CD4-positive, alpha-beta T cell treated with Interleukin-15 for 4 hours (primary cell): ENCODE measurements at places on chromosomes 6 and 20.
A peak's percentile ranks its signal among the peaks of the same experiment; 100 is the strongest.

- DNase-seq, result no peak
Observed at GRCh38 chr6:144127097-144127496, 23.2 kb upstream of the STX11 start.

DNA sequence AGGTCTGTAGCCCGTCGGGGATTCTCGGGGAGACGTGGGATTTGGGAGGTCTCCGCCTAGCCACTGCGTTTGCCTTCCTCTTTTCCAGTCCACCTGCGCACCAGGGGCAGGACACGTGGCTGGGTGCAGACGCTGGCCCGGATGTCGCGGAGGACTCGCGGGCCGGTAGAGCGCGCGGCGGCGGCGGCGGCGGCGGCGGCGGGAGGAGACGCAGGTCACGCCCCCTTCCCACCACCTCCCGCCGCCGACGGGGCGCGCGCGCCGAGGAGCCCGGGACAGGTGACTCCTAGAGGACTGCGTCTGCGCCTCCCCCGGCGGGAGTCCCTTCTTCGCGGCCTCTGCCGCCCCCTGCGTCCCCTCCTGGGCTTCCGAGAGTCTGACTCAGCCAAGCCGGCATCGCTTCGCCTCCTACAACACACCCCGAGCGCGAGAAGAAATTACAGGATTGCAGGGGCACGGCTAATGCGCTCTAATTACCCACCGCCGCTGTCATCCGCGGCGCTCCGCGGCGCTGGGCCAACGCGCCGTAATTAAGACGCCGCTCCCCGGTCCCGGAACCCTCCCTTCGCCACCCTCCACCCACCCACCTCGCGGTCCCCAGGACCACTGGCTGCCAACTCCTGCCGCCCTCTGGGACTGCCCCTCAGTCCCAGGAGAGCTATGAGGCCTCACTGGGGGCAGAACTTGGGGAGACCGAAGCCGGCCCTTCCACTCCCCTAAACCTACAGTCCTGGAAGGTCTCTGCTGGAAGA lies 124.5 kb downstream of the MRPL14 start:
- DNase-seq, result peak; percentile 35

GRCh38 chr6:169988769-169989550 lies 237.5 kb downstream of the ERMARD start:
- DNase-seq, result no peak

DNA sequence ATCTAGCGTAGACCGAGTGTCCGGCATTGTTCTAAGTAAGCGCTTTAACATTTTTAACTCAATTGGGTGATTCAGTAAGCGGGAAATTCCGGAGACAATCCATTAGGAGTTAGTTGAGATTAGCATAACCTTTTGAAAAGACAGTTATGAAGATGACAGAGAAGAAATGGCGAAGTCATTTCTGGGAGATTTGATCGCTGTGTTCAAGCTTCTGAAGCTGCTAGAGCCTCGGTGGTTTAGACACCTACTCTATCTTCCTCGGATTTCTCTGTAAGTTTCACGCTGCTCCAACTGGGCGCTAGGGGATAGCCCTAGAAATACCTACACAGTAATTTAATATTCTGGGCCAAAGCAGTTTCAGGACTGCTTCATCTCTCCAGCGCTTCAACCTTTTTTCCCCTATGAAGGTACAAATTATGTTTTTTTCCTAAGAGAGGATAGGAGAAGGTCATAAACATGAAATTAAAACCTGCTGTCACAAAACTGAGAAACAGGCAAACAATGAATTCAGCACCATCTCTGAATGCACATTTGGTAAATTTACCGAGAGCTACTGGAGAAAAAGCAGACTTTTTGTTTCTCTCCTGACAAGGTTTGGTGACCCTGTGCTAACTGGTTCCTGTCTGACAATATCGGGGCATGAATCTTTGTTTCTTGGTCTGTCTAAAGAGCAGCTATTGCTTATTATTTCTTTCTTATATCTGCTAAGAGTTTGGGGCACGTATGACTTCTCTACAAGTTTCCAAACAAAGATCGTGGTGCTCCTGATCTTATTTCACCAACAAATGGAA lies 22.4 kb downstream of the ZNF311 start:
- DNase-seq, result peak; percentile 24

- DNase-seq, result no peak
Observed at GRCh38 chr6:66190858-66191257, 483.8 kb upstream of the EYS start.

DNA sequence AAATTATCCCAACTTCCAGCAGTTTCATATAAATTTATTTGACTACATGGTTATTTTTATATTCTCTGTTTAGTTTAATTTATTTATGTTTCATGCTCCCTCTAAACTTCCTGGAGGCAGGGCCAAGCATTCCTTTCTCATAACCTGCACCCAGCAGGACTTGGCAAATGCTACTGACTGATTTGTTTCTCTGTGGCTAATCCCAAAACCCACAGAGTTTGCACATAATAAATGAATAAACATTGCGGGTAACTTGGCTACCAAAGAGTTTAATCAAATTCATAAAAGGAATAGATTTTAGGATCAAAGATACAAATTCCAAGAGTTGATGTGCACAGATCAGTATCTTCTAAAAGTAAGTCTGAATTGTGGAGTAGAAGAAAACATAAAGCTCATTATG lies 239.5 kb downstream of the SLC35F1 start:
- DNase-seq, result no peak

GRCh38 chr6:28824793-28825731 lies 98.7 kb downstream of the TRIM27 start:
- DNase-seq, result no peak

DNA sequence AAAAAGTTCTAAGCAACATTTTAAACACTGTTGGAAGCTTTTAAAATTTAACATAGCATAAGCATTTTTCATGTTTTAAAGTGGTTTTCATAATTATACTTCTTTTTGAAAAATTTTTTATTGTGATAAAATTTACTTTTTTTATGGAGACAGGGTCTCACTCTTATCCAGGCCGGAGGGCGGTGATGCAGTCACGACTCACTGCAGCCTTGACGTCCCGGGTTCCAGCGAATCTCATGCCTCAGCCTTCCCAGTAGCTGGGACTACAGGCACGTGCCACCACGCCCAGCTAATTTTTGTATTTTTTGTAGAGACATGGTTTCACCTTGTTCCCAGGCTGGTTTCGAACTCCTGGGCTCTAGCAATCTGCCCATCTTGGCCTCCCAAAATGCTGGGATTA lies 46.1 kb upstream of the TULP4 start:
- no peak for DNase-seq

DNA sequence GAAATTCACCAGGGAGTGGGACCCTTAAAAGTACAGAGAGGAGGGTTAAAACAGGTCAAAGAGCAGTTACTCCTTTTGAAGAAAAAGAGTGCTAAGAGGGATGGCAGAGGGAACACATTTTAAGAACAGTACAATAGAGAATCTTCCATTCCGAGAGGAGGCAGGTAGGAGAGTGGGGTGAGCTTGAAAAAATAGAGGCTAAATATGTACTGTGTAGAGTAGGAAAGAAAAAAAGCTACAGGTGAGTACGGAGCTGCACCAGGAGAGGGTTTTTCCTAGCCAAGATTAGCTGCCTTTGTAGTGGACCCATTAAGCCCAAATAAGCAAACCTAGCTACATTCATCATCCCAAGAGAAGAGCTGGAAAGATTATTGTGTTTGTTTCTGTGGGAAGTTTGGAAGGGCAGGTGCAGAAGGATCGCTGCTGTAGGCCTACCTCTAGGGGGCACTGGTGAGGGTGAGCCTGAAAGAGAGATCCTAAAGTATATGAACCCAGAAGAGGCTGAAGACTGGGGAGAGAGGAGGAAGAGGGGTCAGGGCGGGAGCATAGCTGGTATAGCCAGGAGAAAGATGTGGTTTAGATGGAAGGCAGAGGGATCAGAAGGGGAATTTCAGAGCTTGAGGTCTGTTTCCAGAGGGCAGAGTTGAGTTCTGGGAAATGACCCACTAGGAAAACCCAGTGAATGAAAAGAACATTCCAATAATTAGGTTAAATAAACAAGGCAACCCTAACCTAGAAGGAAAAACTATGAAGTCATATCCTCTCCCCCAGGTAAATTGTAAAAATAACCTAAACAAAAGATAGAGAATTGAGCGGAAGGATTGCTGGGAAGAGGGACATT lies 50.2 kb upstream of the HINT3 start:
- peak; percentile 55 for DNase-seq

DNA sequence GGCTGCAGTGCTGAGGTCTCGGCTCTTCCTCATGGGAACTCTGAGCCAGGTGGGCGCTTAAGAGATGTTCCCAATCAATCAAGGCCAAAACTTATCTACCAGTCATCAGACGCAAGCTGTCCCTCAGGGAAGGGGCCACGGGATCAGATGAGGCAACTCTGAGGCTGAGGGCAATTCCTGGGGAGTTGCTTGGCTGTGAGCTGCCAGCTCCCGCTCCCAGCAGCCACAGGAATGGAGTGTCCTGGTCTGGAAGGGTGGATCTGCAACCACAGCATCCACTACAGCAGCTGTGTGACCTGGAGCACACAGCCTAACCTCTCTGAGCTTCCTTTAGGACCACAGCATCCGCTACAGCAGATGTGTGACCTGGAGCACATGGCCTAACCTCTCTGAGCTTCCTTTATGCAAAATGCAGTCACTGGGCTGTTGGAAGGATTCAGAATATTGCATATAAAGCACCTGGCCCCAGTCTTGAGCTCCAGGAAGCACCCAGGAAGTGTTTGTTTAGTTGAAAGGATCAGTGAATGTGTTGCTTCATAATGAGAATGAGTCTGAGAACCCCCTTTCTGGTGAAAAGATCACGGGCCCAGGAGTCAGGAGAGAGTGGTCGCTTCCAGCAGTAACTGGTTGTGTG lies 60.9 kb downstream of the TFAP2C start:
- DNase-seq, result no peak

GRCh38 chr20:21342656-21343345 lies 39.7 kb downstream of the XRN2 start:
- no peak for DNase-seq

DNA sequence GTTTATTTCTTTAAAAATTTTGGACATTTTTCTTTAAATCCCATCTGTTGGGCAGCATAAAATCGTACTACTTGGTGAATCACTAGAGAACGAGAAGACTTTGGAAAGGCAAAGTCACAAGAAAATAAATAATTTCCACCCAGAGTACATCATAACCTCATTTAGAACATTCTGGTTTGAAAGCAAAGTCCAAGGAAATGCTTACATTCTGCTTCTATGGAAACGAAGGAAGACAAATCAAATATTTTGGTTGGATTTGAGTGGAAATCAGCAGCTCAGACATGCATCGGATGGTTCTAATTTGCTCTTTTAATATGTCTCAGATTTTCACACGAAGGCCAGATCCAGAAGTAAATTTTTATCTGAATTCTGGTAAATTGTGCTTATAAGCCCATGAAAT lies 60.7 kb upstream of the LTV1 start:
- DNase-seq, result no peak

DNA sequence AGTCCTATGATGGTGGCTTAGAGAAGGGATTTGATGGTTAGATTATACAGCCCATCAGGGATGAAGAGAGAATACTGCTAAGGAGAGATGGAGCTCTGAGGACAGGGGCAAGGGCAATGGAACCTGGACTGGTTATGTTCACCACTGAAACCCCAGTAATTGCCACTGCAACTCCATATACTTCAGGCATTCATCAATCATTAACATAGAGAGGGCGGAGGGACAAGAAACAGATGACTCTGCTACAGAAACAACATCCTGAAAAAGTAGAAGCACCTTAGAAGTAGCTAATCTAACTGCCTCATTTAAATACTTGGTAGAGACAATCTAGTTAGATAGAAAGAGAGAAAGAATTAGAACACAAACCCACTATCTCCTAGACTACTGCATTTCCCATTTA lies 89.8 kb downstream of the MDN1 start:
- DNase-seq, result no peak

- no peak for DNase-seq
Observed at GRCh38 chr6:34284563-34285447, 36.0 kb upstream of the SMIM29 start.

DNA sequence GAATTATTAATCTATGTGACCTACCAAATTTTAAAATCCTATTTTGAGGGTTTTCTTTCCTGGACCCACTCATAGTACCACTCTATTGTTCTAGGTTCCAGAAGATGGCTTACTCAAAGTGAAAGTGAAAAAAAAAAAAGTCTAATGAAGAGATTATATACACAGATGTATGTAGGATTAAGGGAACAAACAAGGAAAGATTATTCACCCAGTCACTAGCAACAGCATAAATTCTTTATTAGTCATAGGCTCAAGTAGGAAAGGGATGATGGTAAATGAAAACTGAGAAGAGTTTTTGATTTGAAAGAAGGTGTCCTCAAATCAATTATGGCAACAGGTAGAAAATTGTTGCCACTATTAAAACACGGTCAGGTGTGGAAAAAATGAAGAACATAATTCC lies 923.7 kb downstream of the TBC1D32 start:
- DNase-seq, result no peak

DNA sequence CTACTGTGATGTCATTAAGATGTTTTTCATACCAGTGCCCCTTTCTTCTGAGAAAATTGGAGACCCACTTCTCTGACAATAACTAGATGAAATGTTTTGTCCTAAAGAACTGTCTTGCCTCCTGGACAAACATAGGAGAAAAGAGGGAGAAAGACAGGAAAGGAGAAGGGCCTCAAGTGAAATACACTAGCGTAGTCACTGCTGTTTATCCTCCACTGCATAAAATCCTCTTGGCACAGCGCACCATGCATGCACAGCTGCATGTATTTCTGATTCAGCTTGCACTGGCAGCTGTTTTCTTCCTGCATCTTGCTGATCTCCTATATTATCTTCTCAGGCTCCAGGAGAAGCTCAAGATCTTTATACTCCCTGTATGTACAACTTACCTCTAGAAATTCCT lies 158.0 kb upstream of the BMP5 start:
- no peak for DNase-seq

- no peak for DNase-seq
Observed at GRCh38 chr6:55276745-55277530, 50.3 kb upstream of the GFRAL start.

GRCh38 chr20:43691928-43692524 lies 25.1 kb downstream of the MYBL2 start:
- DNase-seq, result peak; percentile 42

DNA sequence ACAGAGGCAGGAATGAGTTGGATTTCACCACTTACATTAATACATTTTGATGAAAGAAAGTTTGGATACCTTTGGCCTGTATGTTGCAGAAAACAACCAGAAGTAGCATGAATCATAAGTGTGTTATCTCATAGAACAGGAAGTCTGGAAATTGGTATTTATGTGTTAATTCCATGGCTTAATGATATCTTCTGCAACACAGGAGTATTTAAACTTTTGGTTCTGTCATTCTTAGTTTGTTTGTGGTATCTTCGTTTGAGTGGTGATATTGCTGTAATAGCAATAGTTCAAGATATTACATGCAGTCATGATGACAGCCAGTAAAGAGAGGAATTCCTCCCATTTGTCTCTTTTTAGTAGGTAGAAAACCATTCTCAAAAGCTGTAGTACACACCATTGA lies 177.3 kb downstream of the CDKAL1 start:
- DNase-seq, result no peak

- DNase-seq, result peak; percentile 38
Observed at GRCh38 chr20:19995220-19995863, 21.8 kb upstream of the NAA20 start.
